GM23338 (cell line): ENCODE measurements at places on chromosomes 7 and 10. TPM values are rescaled to one million over a fixed set of nuclear protein-coding genes. Genes with fewer than 3 reads are reported as not detected.

DNA sequence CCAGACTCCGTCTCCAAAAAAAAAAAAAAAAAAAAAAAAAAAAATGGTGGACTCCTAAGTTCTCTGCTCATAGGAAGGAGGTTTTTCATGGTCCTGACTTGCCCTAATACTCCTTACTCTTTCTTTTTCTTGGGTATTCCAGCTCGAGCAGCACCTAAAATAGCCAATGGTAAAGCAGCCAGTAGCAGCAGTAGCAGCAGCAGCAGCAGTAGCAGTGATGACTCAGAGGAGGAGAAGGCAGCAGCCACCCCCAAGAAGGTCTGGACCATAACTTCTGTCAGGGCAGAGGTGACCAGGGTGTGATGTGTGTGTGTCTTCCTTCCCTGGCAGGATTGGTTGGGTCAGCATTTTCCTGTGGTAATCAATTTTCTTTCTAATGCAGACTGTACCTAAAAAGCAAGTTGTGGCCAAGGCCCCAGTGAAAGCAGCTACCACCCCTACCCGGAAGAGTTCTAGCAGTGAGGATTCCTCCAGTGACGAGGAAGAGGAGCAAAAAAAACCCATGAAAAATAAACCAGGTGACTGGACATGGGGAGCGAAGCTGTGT is 6.9 kb downstream of the NOLC1 start:
- H3K36me3 ChIP-seq, result peaks cover 75% of the 10 kb centered on the region
- H3K4me1 ChIP-seq, result peaks cover 17% of the 10 kb centered on the region
- H3K27me3 ChIP-seq, result no peaks in the 10 kb centered on the region
- no peak for DNase-seq
- no peak overlapping the region for H3K4me3 ChIP-seq
- H3K27ac ChIP-seq, result no peak overlapping the region

GRCh38 chr7:135706038-135706742 is 21.8 kb downstream of the SLC13A4 start:
- peaks cover 3% of the 10 kb centered on the region; the same call in 1 of the 2 replicates for H3K4me1 ChIP-seq
- no peak for DNase-seq
- no peaks in the 10 kb centered on the region for H3K27me3 ChIP-seq
- H3K36me3 ChIP-seq, result no peaks in the 10 kb centered on the region
- H3K4me3 ChIP-seq, result no peak overlapping the region

DNA sequence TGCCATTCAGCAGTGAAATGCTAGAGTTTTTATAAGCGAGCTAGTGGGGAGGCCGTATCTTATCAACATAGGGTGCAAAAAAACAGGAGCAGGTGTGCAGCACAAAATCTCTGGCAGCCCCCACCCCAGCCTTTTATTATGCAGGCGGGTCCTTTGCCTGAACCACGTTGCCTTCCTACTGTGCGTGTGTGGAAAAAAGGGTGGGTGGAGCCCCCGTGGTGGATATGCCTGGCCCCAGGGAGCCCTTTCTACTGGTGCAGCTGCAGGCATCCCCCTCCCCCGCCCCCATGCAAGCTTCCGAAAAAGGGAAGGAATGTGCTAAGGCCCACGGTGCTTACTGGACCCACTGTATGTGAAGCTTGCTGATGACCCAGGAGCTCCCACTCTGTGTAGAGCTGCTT is 175.9 kb downstream of the USP6NL start:
- H3K27me3 ChIP-seq, result no peaks in the 10 kb centered on the region
- peak; percentile 50 for DNase-seq
- peaks cover 62% of the 10 kb centered on the region for H3K4me1 ChIP-seq
- no peaks in the 10 kb centered on the region for H3K36me3 ChIP-seq
- H3K4me3 ChIP-seq, result 0 out of 2 replicates have a peak overlapping the region, but pooled peaks have one; percentile 23

GRCh38 chr10:49151025-49151445 is 17.2 kb upstream of the FAM170B start:
- no peak overlapping the region for H3K27ac ChIP-seq
- no peaks in the 10 kb centered on the region for H3K27me3 ChIP-seq
- no peaks in the 10 kb centered on the region for H3K4me1 ChIP-seq
- no peaks in the 10 kb centered on the region for H3K36me3 ChIP-seq
- DNase-seq, result no peak

- no peak overlapping the region for H3K4me3 ChIP-seq
- H3K36me3 ChIP-seq, result peaks cover 5% of the 10 kb centered on the region
- H3K27ac ChIP-seq, result no peak overlapping the region
- H3K27me3 ChIP-seq, result no peaks in the 10 kb centered on the region
- no peak for DNase-seq
- peaks cover 13% of the 10 kb centered on the region; the same call in 1 of the 2 replicates for H3K4me1 ChIP-seq
These were observed 8.6 kb downstream of the GPRIN2 start for GRCh38 chr10:46547541-46548497.

DNA sequence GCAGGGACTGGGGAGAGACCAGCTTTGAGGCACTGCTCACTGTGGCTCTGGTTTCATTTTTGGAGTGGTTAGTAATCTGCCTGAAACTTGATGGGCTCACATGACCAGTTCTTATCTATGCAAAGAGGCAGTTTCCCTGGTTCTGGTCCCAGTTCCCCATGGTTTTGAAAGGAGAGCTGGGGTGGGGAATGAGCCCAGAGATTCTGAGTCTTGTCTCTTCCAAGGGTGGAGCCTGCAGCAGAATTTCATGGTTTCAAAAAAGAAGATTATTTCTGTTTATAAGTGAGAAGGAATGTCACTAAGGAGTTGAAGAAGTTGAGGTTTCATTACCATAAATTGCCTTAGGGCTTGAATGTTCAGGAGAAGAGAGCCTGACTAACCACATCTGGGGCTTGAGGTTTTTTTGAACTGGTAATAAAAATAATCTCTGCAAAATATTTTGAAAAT is 190.2 kb upstream of the HABP2 start:
- no peak overlapping the region for H3K4me3 ChIP-seq
- no peak for DNase-seq
- H3K36me3 ChIP-seq, result no peaks in the 10 kb centered on the region
- no peak overlapping the region for H3K27ac ChIP-seq
- H3K4me1 ChIP-seq, result no peaks in the 10 kb centered on the region

DNA sequence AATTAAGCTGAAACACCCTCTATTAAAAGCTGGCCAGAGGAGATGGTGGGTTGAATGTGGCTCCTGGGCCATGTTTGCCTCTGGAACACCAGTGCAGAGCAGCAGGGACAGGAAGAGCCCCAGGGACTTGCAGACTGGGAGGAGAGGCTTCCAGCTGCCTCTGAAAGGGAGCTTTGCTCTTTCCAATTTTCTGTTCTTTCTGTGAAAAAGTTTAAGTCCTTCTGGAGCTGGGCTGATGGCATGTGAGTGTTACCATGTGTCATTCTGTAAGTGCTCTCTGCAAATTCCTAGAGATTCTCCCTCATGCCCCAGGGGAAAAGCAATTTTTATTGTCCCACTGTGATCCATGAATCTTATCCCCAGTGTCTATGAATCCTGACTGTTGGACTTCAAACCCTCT is 112.8 kb upstream of the LANCL2 start:
- H3K27me3 ChIP-seq, result peaks cover 45% of the 10 kb centered on the region
- H3K4me1 ChIP-seq, result no peaks in the 10 kb centered on the region
- no peaks in the 10 kb centered on the region for H3K36me3 ChIP-seq
- H3K4me3 ChIP-seq, result no peak overlapping the region
- no peak overlapping the region for H3K27ac ChIP-seq

DNA sequence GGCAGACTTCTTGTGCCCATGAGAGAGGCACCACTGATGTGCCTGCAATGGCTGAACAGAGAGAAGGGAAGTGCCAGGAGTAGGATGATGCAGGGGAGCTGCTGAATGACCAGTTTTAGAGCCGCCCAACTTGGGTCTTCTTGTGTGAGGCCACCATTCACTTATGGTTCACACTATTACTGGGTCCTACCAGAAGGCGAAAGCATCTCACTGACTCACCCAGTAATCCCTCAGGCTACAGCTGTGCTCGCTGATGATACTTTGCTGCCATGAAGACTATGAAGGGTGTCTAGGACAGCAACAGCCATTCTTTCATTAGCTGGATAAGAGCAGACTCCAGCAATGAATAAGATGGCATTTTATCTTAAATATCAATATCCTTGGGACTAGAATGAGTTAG is 47.6 kb downstream of the PLXNA4 start:
- no peak for DNase-seq
- H3K27me3 ChIP-seq, result no peaks in the 10 kb centered on the region
- peaks cover 5% of the 10 kb centered on the region; the same call in 1 of the 2 replicates for H3K4me1 ChIP-seq
- no peaks in the 10 kb centered on the region for H3K36me3 ChIP-seq

DNA sequence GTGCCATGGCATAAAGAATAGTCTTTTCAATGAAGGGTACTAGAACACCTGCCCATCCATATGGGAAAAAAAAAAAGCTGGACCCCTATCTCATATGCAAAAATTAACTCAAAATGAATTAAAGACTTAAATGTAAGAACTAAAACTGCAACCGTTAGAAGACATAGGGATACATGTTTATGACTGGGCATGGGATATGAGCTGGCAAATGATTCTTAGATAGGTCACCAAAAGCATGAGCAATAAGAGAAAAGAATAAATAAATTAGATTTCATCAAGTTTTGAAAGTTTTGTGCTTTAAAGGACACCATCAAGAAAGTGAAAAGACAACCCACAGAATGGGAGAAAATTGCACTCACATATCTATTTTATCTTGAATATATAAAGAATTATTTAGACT is 222.0 kb downstream of the ADK start:
- DNase-seq, result no peak
- H3K4me3 ChIP-seq, result no peak overlapping the region
- no peaks in the 10 kb centered on the region for H3K27me3 ChIP-seq
- H3K36me3 ChIP-seq, result no peaks in the 10 kb centered on the region
- H3K4me1 ChIP-seq, result no peaks in the 10 kb centered on the region
- no peak overlapping the region for H3K27ac ChIP-seq

DNA sequence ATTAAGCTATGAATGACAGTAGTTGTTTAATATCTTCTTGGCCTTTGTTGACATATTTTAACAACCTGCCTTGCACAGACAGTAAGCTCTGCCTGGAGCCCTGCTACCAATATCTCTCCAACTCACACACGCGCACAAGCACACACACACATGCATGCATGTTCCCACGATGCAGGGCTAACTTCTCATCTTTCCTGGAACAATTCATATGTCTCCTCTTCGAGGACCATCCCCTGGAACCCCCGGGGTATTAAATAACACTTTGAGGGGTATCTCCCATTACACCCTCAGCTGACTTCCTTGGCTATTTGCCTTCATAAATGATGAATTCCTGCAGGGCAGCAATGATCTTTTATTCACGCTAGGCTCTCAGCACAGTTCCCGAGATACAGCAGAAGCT is 258.0 kb downstream of the TRIL start:
- no peak overlapping the region for H3K4me3 ChIP-seq
- no peak for DNase-seq
- no peak overlapping the region for H3K27ac ChIP-seq

DNA sequence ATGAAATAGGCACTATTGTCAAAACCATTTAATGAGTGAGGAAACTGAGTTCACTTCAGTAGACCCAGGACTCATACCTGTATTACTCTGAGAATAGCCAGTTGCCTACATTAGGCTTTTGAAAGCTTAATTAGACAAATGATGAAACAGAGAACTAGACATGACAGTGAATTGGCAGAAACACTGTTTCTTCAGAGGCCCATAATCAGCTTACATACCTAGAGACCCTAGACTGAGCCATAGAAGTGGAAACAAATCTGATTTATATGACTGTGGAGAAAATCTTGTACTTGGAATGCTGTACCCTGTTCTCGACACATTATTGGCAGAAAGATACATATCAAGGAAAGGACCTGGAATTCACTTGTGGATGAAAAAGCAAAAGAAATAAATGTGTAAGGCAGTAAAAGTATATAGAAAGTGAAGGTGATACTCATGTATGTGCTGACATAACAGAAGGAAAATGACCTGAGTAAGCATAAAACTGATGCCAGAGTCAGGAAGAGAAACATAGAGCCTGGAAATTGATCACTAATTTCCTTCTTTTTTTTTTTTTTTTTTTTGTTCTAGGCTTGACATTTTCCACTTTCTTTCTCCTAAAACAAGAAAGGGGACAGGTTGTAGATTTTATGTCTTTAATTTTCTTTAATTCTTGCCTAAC is 251.5 kb downstream of the BICC1 start:
- no peaks in the 10 kb centered on the region for H3K36me3 ChIP-seq
- H3K4me3 ChIP-seq, result no peak overlapping the region
- no peaks in the 10 kb centered on the region for H3K27me3 ChIP-seq
- no peak overlapping the region for H3K27ac ChIP-seq

- no peak overlapping the region for H3K27ac ChIP-seq
- H3K4me3 ChIP-seq, result no peak overlapping the region
- H3K36me3 ChIP-seq, result no peaks in the 10 kb centered on the region
- DNase-seq, result no peak
These were observed 2.1 kb upstream of the GUSB start for GRCh38 chr7:65983965-65984658.

DNA sequence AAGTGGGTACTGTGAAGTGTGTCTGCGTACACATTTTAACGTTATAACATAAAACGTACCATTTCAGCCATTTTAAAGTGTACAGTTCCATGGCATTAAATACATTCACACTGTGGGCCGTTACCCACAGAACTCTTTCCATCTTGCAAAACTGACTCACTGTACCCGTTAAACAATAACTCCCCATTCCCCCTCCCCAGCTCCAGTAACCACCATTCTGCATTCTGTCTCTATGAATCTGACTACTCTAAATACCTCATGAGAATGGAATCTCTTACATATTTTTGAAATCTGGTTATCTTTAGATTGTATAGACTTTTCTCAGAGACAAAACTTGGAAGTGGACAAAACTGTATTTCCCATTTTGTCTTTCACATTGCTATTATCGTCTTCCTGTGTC is 9.3 kb downstream of the ARL3 start:
- no peak for DNase-seq
- no peak overlapping the region for H3K4me3 ChIP-seq

DNA sequence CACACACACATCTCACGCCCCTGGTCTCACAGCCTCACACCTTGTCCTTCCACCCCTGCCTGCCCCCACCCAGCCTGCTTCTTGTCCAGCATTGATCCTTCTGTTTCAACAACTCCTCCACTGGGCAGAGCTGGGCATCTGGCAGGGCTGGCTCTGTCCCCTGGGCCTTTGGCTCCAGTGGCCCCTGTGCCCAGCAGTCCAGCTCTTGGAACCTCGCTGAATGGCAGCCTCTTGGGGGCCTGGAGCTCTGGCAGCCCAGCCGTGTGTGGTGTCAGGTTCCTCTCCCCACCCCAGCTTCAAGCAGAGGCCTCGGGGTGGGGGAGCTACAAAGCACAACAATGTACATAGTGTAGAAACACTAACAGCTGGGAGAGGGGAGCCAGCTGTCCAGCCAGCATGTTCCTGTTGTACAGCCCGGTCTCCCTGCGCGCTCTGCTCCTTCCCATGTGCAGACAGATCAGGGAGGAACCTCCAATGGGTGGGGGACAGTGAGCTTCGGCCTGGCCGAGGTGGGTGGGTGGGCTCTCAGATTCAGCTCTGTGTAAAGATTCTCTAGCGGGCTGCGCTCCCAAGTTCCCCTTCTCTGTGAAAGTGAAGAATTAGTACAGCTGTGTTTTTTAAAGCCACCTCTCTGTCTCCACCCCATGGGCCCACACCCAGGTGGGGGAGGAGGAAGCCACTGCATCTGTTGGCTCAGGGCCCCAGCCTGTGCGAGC is 19.4 kb downstream of the ZMIZ2 start:
- no peak overlapping the region for H3K4me3 ChIP-seq
- H3K27ac ChIP-seq, result peak overlapping the region; percentile 83; the same call in 1 of the 2 replicates
- H3K27me3 ChIP-seq, result no peaks in the 10 kb centered on the region
- peaks cover 16% of the 10 kb centered on the region; the same call in 1 of the 2 replicates for H3K4me1 ChIP-seq
- no peak for DNase-seq

ELMO1 gene
- total RNA-seq, result 15.0 and 24.9 TPM in 2 replicates

MYH16 gene
- not detected in 2 replicates for total RNA-seq

GRCh38 chr7:174716-175115 is 17.7 kb upstream of the FAM20C start:
- no peaks in the 10 kb centered on the region for H3K4me1 ChIP-seq
- no peaks in the 10 kb centered on the region for H3K27me3 ChIP-seq
- no peak overlapping the region for H3K27ac ChIP-seq
- H3K36me3 ChIP-seq, result no peaks in the 10 kb centered on the region
- DNase-seq, result no peak

SDK1 gene
- 5.1 and 10.0 TPM in 2 replicates for total RNA-seq
